ENCODE measurements at places on chromosomes 1 and 21.

GRCh38 chr21:17386498-17386897, 126.3 kb upstream of the CXADR start:
- H3K36me3 ChIP-seq = no peaks in the 10 kb centered on the region
- no peak overlapping the region for H3K27ac ChIP-seq
- no peak for DNase-seq
- peaks cover 2% of the 10 kb centered on the region for H3K27me3 ChIP-seq
- no peaks in the 10 kb centered on the region for H3K4me1 ChIP-seq
- no peak overlapping the region for H3K4me3 ChIP-seq

GRCh38 chr1:156435545-156436140, 64.9 kb downstream of the MEF2D start:
- peaks cover 77% of the 10 kb centered on the region for H3K27me3 ChIP-seq
- H3K36me3 ChIP-seq = peaks cover 4% of the 10 kb centered on the region
- DNase-seq = no peak
- peaks cover 44% of the 10 kb centered on the region for H3K4me1 ChIP-seq

DNA sequence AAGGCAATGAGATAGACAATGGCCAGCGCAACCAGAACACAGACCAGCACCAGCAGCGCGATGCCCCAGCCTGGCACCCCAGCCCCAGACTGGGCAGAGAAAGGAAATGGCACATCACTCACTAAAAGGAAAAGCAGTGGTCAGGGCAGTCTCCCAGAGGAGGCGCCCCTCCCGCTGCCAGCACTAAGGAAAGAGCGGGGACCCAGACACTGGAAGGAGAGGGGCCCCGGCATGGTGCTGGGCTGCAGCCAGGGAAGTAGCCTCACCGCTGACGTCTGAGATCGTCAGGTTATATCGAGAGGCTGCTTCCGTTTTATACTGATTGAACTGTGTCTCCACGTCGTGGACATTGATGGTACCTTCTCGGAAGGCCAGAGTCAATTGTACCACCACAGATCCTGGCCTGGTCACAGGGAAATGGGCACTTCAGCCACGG, 13.8 kb downstream of the TRIM46 start:
- no peak for DNase-seq
- no peak overlapping the region for H3K4me3 ChIP-seq
- H3K27ac ChIP-seq = no peak overlapping the region
- peaks cover 10% of the 10 kb centered on the region for H3K36me3 ChIP-seq
- peaks cover 14% of the 10 kb centered on the region for H3K4me1 ChIP-seq
- H3K27me3 ChIP-seq = no peaks in the 10 kb centered on the region

DNA sequence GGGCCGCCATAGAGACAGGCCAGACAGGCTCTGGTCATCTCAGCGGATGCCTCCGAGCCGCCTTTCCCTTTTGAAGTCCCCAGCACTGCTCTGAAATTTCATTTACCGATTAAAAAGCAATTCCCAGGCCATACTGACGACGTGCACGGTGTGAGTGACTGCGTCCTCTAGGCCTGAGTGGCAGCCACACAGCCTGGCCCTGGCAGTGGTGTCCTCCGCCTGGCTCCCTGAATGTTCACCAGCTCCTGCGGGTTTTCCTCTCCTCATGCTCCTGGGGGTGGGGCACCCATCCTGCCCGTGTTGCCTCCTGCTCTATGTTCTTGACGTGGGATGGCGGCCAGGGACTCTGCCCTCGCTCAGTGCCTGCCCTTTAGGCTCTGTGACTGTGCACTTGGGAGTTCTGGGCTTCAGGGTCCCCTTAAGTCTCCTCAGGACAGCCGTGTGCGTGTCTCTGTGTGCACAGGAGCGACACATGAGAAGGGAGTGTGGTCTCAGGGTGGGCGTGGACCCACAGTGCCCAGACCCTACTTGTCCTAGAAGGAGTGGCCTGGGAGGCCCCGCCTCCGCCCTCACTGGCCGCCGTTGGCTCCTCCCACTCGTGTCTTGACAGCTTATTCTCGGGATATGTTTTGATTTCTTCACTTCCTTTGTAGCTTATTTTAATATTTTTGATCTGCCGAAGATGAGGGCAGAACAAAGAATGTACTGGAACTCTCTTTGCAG, 3.6 kb downstream of the SKI start:
- peak overlapping the region; percentile 93 for H3K4me3 ChIP-seq
- no peaks in the 10 kb centered on the region for H3K27me3 ChIP-seq
- peaks cover 57% of the 10 kb centered on the region for H3K4me1 ChIP-seq
- peak; percentile 70 for DNase-seq
- H3K36me3 ChIP-seq = peaks cover 24% of the 10 kb centered on the region
- peak overlapping the region; percentile 89 for H3K27ac ChIP-seq

DNA sequence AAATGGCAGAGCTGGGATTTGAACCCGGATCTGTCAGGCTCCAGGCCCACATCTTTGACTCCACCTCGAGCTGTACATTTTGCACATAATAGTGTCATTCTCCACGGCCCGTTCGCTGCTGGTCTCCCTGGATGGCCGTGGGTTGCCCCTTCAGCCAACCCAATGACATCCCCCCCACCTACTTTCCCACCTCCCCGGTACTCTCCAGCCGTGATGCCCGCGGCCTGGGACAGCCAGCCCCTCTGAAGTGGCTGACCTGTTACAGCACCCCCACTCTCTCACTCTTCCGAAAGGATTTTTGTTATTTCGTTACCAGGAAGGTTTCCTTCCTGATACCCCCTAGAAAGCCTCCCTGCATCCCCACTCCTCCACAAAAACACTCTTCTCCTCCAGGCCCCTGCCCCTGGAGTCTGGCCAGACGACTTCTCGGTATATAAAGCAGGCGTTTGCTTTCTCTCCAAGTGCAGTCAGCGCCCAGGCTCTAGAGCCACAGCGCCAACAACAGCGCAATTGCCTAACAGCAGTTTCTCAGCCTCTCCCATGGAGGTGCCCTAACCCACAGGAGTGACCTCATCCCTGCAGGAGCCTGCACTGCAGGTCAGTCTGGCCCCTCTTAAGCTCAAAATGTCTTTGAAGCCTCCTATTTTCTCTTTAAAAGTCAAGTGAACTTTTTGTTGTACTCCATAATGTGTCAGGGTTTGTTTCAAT, 14.5 kb upstream of the GJB5 start:
- H3K4me1 ChIP-seq = no peaks in the 10 kb centered on the region
- DNase-seq = no peak
- no peak overlapping the region for H3K4me3 ChIP-seq
- H3K27me3 ChIP-seq = peaks cover 8% of the 10 kb centered on the region
- no peaks in the 10 kb centered on the region for H3K36me3 ChIP-seq

GRCh38 chr1:87226341-87226760, 102.3 kb upstream of the LMO4 start:
- peaks cover 2% of the 10 kb centered on the region for H3K27me3 ChIP-seq
- DNase-seq = no peak
- H3K4me1 ChIP-seq = no peaks in the 10 kb centered on the region
- no peak overlapping the region for H3K27ac ChIP-seq

- H3K27me3 ChIP-seq = peaks cover 20% of the 10 kb centered on the region
- H3K36me3 ChIP-seq = peaks cover 11% of the 10 kb centered on the region
- DNase-seq = no peak
- peaks cover 32% of the 10 kb centered on the region for H3K4me1 ChIP-seq
- H3K27ac ChIP-seq = peak overlapping the region; percentile 26
These were observed 69.6 kb downstream of the COLGALT2 start for GRCh38 chr1:183967914-183968313.

GRCh38 chr1:228889289-228889688, 154.0 kb downstream of the RHOU start:
- H3K36me3 ChIP-seq = no peaks in the 10 kb centered on the region
- H3K4me3 ChIP-seq = no peak overlapping the region
- H3K4me1 ChIP-seq = peaks cover 24% of the 10 kb centered on the region
- DNase-seq = no peak
- H3K27ac ChIP-seq = no peak overlapping the region
- H3K27me3 ChIP-seq = peaks cover 10% of the 10 kb centered on the region

DNA sequence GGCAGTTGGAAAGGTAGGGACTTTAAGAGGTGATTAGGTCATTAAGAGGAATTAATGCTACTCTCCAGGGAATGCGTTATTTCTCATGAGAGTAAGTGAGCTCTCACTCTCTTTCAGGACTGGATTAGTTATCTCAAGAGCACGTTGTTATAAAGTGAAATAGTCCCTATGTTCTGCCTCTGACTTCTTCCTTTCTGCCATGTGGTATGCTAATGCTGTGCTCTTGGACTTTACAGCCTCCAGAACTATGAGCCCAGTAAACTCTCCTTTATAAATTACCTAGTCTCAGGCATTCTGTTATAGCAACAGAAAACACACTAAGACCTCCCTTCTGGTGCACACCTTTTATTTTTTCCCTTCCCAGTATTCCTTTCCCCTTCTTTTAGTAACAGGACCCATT, 187.8 kb downstream of the NR5A2 start:
- H3K36me3 ChIP-seq = no peaks in the 10 kb centered on the region
- no peak overlapping the region for H3K4me3 ChIP-seq
- no peaks in the 10 kb centered on the region for H3K27me3 ChIP-seq

DNA sequence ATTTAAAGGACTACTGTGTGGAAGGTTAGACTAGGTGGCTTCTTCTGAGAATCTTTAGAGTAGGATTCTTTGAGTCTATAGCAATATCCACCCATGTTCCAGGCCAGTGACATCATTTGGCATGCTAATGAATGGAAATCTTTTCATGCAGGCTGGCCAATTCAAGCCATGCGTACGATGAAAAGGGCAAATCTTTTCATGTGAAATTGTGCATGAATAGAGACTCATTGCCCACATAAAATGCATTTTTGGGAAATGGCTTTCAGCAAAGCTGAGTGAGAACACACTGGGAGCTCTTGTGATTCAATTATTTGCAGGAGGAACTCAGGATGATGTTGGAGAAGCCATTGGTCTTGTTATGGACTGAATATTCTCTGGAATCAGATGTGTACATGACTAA, 324.9 kb upstream of the DAB1 start:
- no peak overlapping the region for H3K4me3 ChIP-seq
- H3K27ac ChIP-seq = no peak overlapping the region
- no peaks in the 10 kb centered on the region for H3K4me1 ChIP-seq

DNA sequence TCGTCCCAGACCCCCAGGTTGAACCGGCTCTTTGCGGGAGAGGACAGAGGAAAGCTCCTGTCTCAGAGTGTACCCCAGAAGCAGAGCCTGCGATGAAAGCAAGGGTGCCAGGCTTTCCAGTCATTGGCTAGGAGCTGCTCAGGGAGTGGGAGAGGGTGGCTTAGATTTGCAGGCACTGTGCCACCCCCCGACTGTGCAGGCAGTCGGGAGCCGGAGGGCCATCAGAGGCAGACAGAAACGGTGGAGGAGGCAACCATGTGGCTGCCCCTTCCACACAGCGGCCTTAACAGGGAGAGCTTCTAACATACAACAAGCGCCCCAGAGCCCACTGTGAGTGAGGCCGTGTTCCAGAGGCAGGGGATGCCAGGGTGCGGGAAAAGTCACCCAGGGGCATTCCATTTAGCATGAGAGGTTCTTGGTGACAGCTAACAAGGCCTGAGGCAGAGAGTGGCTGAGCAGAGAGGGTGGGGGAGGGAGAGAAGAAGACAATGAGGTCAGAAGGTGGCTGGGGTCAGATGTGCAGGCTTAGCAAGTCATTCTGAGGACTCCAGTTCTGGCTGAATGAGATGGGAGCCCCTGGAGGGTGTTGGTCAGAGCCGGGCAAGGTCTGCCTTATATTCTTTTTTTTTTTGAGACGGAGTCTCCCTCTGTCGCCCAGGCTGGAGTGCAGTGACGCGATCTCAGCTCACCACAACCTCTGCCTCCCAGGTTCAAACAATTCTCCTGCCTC, 9.5 kb upstream of the C1orf167 start:
- no peak overlapping the region for H3K27ac ChIP-seq
- no peak for DNase-seq
- H3K36me3 ChIP-seq = peaks cover 3% of the 10 kb centered on the region
- H3K4me3 ChIP-seq = no peak overlapping the region

DNA sequence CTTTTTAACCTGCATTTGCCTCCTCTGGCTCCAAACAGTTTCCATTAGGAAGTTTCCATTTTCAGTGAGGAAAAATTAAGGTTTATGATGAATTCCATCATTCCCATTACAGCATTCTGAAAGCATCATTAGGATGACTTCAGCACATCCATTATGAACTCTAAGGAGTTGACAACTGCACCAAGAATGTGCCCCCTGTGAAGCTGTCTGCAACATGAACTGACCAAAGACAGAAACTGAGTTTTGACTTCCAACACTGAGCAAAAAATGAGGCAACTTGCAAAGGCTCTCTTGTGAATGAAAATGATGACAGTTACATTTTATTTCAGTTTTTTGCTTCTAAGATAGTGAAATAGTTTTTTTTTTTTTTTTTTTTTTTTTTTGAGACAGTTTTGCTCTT, 18.3 kb upstream of the KCNE1 start:
- no peak for DNase-seq
- peaks cover 6% of the 10 kb centered on the region for H3K27me3 ChIP-seq
- no peak overlapping the region for H3K27ac ChIP-seq

DNA sequence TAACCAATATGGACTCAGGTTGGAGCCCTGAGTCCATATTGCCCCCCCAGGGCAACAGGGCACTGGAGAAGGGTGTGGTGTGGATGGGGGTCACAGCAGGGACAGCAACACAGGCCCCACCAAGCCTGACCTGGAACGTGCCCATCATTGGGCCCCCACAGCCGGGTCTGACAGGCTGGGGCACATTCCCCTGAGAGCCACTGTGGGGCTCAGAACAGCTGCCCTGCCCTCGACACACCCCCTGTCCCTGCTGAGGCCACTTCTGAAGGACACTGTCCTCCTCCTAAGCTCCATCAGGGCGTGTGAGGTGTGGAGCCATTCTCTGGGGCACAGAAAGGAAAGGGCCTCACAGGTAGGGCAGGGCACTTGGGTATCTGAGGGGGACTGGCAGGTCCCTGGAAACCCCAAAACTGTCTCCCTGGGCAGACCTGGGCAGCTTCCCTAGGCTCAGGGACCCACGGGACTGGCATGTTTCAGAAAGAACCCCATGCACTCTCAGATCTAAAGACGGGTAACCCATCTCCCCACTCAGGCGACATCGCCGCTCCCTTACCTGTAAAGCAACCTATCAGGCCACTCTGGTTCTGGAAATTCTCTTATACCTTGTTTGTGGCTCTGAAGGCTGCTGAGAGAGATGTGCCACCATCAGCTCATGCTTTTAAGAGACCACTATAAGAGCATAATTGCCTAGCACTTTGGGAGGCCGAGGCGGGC, 95.5 kb downstream of the DMRTB1 start:
- no peaks in the 10 kb centered on the region for H3K36me3 ChIP-seq
- no peak overlapping the region for H3K27ac ChIP-seq
- H3K27me3 ChIP-seq = peaks cover 2% of the 10 kb centered on the region
- no peak for DNase-seq

GRCh38 chr1:53669621-53670191, 69.3 kb downstream of the GLIS1 start:
- DNase-seq = no peak
- no peaks in the 10 kb centered on the region for H3K4me1 ChIP-seq
- H3K36me3 ChIP-seq = no peaks in the 10 kb centered on the region

DNA sequence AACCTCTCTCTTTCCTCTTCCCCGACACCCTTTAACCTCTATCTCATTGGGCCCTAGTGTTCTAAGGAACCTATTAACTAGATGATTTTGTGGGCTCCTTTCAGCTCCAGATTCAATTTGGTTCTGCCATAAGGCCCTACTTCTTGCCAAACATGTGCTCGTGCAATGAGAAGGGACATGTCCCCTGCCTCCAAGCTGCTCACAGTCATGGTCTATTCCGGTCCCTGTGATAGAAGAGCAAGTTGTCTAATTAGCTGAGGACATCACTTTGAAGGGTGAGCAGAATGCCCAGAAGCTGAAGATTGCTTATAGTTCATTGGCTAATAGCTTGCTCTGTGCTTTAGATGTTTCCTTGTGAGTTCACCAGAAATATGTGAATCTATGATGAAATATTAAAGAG, 76.2 kb downstream of the ZNF648 start:
- peaks cover 15% of the 10 kb centered on the region for H3K27me3 ChIP-seq
- DNase-seq = no peak
- peaks cover 5% of the 10 kb centered on the region for H3K4me1 ChIP-seq
- H3K27ac ChIP-seq = no peak overlapping the region
- no peaks in the 10 kb centered on the region for H3K36me3 ChIP-seq

- H3K36me3 ChIP-seq = no peaks in the 10 kb centered on the region
- H3K4me3 ChIP-seq = no peak overlapping the region
- DNase-seq = no peak
- no peak overlapping the region for H3K27ac ChIP-seq
These were observed 858.7 kb downstream of the USP25 start for GRCh38 chr21:16588433-16588860.
